Pulmonary artery endothelial cell (primary cell): ENCODE measurements at places on chromosomes 5 and 9. TPM values are rescaled to one million over a fixed set of nuclear protein-coding genes. Genes with fewer than 3 reads are reported as not detected.

DNA sequence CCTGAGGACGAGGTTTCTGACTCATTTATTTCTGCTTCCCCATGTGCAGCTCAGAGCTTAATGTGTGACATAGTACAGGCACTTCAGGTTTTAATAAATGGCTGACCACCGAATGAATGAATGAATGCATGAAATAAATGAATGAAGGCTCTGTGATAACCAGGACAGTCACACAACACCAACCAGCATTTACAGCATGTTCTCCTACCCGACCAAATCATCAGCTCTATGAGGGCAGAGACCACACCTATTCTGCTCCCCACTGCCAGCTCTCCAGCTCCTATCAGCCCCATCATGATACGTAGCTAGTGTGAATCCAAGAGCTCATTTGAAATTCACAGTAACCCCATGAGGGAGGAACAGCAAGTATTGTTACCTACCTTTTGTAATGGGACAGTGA lies 4.8 kb downstream of the TMOD1 start:
- DNase-seq, result no peak

The CCDC171 gene
- 0.86 and 1.1 TPM in 2 replicates for total RNA-seq

DNA sequence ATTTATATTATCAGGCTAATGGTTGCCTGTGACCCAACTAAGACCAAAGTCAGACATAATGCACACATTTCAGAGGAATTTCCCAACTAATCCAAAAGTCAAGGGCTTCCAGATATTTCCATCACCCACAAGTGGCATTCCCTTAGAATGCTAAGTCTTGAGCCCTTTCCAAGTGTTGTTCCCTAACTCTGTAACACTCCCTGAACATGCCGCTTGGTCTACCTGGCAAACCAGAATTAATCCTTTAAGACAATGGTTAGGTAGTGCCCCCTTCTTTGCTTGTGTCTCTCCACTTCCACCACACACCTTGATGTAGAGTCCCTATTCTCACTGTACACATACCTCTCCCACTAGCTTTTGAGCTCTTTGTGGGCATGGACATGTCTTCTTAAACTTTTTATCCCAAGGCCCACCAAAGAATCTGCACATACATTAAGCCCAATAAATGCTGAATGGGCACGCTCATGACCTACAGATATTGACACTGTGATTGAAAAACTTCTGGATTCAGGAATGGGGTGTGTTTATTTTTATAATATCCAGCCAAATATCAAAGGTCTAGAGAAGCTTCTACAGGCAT lies 37.8 kb upstream of the IFNE start:
- DNase-seq, result no peak

DNA sequence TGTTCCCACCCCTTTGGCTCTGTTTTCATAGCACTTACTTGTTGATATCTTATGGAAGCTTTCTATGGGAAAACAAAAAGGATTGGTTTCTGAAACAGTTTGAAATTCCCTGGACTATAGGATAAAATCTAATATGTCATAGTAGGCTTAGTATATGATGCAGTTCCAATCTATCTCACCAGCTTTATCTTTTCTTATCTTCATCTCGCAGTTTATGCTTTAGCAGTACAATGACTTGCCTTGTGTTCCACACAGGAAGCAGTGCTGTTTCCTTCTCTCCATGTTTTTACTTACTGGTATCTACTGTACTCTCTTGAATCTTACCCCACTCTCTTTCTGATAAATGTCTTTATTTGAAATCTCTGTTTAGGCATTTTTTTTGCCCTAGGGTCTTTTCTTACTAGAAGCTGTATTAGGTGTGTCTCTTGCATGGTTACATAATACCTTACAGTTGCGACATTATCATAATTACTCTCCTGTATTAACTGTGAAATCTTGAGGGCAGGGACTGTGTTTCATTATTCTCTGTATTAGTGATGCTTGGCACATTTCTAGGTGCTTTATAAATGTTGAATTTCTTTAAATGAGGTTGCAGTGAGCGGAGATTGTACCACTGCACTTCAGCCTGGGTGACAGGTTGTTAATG lies 76.3 kb downstream of the FOCAD start:
- peak; percentile 64 for DNase-seq

- no peak for DNase-seq
Observed at GRCh38 chr5:119321569-119322311, 34.1 kb upstream of the TNFAIP8 start.

The NMUR2 gene
- not detected in 2 replicates for total RNA-seq

GRCh38 chr5:1003296-1003937 lies 5.2 kb upstream of the NKD2 start:
- no peak for DNase-seq

- DNase-seq, result no peak
Observed at GRCh38 chr5:79736528-79737514, 47.2 kb downstream of the CMYA5 start.

- DNase-seq, result no peak
Observed at GRCh38 chr9:91786132-91786896, 163.7 kb downstream of the ROR2 start.

- DNase-seq, result no peak
Observed at GRCh38 chr5:179974946-179975712, 67.4 kb upstream of the TBC1D9B start.

DNA sequence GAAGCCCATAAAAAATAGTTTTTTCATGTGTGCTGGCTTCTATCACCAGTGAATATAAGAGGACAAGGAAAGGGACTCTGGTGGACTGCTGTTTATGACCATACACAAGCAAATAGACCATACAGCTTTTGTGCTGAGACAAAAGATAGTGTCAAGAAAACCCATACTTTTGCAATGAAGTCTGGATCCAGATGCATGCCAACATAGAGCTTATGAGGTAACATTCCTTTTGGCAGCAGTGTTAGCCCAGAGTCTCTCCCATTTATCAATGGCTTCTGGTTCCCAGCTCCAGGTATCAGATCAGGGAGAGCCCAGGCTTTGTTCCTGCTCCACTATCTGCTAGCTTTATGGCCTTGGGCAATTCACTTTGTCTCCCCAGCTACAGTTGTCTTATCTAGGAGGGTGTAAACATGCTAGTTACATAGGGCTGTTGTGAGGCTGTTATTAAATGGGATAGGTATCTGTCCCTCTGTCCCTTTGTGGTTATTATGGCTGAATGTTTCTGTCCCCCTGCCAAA lies 55.6 kb downstream of the CCDC192 start:
- no peak for DNase-seq

DNA sequence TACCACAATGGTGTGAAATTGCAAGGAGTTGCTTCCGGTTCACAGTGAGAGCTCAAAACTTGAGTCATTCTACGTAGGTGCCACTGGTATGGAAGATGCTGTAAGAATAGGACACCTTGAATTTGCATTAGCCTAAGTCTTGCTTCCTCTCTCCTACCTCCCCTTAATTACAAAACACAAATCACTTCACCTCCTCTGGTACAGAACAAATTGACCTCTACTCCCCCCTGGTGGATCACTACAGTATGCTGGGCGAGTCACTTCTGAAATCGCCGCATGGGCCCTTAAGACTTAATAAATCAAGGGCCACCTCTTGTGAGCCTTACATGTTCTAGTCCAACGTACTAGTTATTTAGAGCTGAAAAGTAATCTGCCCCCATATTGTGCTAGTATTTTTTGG lies 145.3 kb upstream of the SMARCA2 start:
- DNase-seq, result no peak

The PFN3 gene
- not detected in 2 replicates for total RNA-seq

- DNase-seq, result no peak
Observed at GRCh38 chr9:78821126-78821822, 524.3 kb downstream of the PSAT1 start.

GRCh38 chr5:89397096-89397495 lies 514.1 kb upstream of the MEF2C start:
- DNase-seq, result no peak

DNA sequence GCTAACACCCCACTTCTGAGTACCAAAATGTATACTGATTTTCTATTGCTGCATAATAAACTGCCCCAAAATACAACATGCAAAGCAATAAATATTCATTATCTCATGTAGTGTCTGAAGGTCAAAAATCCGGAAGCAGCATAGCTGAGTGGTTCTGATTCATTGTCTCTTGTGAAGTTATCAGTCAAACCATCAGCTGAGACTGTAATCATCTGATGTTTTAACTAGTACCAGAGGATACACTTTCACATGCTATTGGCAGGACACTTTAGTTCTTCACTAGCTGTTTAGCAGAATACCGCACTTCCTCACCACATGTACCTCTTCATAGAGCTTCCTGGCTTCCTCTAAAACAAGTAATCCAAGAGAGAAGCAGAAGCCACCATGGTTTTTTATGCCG lies 12.7 kb upstream of the TMEM161B start:
- no peak for DNase-seq

DNA sequence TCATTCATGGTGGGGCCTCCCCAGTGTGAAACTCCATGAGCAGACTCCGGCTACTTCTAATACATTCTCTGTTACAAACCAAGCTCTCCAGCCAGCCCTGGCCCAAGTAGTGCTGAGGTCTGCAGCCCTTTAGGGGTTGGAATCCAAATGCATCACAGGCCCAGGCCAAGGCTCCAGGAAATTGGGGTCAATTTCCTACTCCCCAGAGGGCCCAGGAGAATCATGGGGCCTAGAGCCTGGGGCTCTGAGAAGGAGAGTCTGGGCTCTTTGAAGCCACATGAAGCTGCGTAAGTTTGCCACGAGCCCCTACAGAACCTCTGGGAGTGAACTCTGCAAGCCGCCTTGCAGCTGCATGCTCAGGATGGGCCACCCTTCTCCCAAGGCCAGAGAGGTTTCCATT lies 206.4 kb downstream of the PAPPA start:
- DNase-seq, result no peak

The PRSS3 gene
- 20.3 and 30.8 TPM in 2 replicates for total RNA-seq

DNA sequence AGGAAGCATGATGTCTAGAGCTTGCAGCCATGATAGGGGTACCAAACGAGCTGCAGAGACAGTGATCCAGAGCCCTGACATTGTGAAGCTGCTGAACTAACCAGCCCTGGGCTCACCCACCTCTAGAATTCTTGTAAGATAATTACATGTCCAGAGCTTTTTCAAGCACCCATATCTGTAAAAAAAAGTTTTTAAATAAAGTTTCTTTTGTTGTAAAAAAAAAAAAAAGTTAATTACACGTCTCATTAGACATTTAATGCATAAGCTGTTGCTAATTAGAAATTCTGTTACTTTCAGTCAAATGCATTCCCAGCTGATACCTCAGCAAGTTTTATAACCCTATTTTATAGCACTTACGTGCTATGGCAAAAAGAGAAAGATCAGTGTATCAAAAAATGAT lies 65.6 kb downstream of the C9orf85 start:
- DNase-seq, result no peak

GRCh38 chr5:111507276-111507675 lies 5.1 kb downstream of the STARD4 start:
- DNase-seq, result no peak

The APBB3 gene
- 5.1 and 5.5 TPM in 2 replicates for total RNA-seq

GRCh38 chr9:96075757-96076156 lies 200.3 kb downstream of the ERCC6L2 start:
- no peak for DNase-seq

The SLC1A1 gene
- total RNA-seq, result 17.4 and 24.0 TPM in 2 replicates

The PRR16 gene
- total RNA-seq, result 0.07 TPM in 1 of 2 replicates, not detected in the other

The CCT5 gene
- 820 and 1,235 TPM in 2 replicates for total RNA-seq

GRCh38 chr5:78811121-78811817 lies 162.7 kb upstream of the LHFPL2 start:
- no peak for DNase-seq

DNA sequence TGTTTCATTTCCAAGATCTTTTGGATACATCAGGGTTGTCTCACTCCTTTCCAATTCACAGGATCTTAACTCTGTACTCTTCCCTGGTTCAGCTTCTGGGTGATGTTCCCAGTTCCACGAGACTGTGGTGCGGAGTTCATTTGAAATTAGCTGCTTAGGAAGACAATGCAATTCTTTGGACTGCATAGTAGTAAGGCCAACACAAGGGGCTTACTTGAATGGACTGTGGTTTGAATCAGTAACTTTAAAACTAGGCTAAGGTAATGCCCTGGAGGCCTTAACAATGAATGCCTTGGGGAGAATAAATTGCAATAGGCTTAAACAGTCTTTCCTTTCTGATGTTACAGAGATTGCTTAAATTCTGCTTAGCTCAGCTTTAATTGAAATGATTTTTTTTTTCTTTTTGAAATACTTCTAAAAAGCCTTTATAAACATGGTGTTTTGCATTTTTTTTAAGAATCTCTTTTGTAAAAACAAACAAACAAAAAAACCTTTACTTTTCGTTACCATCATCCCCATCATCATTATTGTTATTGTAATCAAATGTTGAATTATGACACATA lies 133.8 kb upstream of the MEF2C start:
- no peak for DNase-seq

DNA sequence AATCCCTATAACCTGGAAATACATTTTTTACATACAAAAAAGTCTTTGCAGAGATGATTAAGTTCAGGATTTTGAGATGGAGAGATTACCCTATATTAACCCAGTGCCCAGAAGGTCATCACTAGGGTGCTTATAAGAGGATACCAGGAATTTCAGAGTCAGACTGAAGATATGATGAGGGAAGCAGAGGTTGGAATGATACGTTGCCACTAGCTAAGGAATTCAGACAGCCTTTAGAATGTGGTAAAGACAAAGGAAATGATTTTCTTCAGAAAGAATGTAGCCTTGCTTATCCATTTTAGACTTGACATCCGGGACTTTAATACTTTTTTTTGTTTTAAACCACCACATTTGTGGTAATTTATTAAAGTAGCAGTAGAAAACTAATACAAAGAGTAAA lies 2176.8 kb upstream of the C9orf72 start:
- DNase-seq, result no peak

- DNase-seq, result no peak
Observed at GRCh38 chr5:43274435-43275114, 38.6 kb downstream of the HMGCS1 start.

GRCh38 chr5:126234563-126235195 lies 188.5 kb upstream of the GRAMD2B start:
- DNase-seq, result no peak

- DNase-seq, result no peak
Observed at GRCh38 chr9:134486143-134486591, 155.4 kb upstream of the COL5A1 start.

DNA sequence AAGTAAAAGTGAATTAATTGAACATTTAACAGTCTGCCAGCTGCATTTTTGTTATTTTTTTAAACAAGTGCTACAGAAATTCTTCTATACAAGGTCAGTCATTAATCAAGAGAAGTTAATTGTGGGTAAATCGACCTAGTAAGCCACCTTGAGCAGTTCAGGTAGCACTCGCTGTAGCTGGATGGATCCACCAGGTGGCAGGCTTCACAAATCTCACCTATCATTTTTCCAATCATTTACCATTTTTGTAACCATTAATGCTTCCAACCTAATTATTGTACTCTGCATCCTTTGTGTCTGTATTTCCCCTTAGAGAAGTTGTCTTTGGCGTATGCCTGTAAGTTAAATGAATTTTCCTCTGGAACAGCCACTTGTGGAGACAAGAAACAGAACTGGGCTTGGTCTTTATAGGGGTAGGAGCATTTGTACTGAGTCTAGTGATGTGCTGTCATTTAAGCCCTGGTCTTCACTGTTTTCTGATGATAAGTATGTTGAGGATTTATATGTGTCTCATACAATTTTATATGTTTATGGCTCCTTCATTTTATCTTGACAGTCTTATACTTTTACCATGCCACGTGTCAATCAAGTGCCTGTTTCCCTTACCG lies 39.5 kb downstream of the CD180 start:
- DNase-seq, result no peak

GRCh38 chr5:76209297-76209696 lies 126.1 kb downstream of the SV2C start:
- DNase-seq, result no peak
